Left colon (tissue), 2 donors: ENCODE measurements at places on chromosomes 12 and 14.

DNA sequence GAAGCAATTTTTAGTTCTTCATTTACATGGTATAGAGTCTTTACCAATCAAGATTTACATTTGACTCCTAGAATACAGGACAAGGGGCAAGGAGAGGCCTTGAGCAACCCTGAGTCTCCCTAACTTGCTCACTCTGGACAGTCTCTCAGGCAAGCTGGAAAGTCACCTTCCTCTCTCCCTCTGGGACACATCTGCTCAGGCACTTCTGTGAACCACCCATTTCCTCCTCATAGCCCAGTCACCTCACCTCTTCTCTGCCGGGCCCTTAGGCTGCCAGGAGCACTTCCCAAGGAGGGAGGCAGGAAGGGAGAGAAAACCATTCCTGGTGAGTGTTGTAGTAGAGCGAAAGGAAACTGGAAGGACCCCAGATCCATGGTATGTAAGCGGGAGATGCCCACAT, 202.8 kb downstream of the TTC7B start:
- DNase-seq, result no peak

- DNase-seq, result no peak
Observed at GRCh38 chr14:80629606-80630005, 311.9 kb downstream of the CEP128 start.

DNA sequence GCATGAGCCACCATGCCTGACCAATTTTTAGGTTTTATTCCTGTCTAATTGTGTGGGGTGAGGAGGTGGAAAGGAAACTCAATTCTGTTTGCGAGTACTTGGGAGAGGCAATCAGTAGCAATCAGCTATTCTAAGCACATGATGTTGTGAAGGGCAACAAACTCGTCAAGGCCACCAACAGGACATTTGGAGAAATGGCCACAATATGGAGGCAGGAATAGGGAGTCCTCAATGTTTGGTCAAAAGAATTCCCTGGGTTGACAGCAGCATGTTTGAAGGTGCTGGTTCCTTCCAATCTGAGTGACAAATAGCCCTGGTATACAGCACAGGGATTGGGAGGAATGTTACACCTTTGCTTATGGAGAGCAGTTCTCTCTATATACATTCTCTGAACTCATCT, 32.7 kb upstream of the USP44 start:
- no peak for DNase-seq

DNA sequence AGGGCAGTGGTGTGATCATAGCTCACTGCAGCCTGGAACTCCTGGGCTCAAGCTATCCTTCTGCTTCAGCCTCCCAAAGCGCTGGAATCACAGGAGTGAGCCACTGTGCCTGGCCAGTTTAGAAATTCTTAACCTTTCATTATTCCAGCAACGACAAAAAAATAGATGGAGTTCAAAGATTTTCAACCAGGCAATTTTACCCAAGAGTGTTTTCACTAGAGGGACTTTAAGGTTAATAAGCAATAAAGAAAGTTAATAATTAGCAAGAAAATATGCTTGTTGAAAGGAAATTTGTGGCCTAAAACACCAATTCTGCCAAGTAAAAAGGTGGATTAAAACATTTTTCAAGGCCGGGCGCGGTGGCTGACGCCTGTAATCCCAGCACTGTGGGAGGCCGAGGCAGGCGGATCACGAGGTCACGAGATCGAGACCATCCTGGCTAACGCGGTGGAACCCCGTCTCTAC, 14.8 kb downstream of the CDKL1 start:
- no peak for DNase-seq
